NCI-H446 (cell line): ENCODE measurements at places on chromosomes 1 and 21.

GRCh38 chr1:197024460-197024859 is 42.6 kb downstream of the F13B start:
- DNase-seq = no peak

DNA sequence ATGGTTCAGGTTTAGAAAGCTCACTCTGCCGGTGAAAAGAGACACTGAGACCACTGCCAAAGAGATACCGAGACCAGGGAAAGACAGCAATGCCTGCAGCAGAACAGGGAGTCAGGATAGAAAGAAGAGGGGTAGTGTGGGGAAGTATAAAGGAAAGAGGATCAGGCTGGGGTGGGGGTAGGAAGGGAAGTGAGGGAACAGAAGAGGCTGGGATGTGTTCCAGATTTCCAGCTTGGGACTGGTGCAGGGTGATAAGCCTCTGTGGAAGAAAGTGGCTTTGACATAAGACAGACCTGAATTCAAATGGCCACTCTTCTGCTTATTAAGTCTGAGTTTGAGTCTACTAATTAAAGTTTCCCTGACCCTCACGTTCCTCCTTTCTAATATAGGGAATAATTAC is 105.9 kb downstream of the PIK3R3 start:
- no peak for DNase-seq

DNA sequence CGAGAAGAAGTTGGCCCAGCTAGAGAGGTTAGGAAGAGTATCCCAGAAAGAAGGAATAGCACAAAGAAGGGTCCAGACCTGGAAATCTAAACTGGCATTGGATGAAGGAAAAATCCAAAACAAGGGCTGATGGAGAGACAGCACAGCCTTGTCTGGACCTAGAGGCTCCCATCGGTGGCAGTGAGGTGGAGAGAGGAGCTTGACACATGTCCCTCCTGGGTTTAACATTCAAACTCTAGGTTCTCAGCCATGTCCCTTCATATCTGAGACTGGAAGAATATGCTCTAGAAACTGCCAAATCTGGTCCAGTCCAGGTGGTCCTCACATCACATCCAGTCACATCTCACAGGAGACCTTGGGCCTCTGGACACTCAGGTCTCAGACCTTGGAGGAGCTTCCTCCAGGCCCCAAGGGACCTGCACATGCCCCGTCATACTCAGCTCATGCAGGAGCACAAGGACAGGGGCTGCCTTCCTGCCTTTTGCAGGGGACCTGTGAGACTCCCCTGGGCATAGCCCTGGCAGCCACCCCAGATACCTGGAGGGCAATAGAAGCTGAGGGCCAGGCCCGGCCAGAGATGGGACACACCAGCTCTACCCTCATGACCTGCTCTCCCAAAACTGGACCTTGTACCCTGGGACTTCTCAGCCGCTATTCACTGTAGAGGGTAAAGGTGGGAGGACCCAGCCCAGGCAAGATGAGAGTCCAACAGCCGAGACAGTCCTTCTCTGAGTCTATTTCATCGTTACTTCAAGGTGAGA is 7.5 kb downstream of the TMEM125 start:
- DNase-seq = no peak

DNA sequence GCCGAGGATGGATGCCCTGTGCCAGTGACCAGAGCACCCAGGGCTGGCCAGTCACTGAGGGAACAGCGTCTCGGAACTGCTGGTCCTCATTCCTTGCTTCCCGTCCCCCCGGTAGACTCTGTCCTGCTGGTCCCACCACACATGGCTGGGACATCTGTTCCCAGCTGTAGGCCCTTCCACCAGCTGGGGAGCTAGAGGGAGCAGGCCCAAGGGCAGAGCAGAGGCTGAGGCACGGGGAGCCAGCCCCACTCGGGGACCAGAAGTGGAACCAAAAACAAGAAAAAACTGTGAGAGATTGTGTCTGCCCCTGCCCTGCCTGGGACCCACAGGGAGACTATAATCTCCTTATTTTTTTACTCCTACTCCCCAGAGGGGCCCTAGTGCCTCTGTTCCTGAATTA is 23.8 kb downstream of the ATP8B2 start:
- DNase-seq = no peak

DNA sequence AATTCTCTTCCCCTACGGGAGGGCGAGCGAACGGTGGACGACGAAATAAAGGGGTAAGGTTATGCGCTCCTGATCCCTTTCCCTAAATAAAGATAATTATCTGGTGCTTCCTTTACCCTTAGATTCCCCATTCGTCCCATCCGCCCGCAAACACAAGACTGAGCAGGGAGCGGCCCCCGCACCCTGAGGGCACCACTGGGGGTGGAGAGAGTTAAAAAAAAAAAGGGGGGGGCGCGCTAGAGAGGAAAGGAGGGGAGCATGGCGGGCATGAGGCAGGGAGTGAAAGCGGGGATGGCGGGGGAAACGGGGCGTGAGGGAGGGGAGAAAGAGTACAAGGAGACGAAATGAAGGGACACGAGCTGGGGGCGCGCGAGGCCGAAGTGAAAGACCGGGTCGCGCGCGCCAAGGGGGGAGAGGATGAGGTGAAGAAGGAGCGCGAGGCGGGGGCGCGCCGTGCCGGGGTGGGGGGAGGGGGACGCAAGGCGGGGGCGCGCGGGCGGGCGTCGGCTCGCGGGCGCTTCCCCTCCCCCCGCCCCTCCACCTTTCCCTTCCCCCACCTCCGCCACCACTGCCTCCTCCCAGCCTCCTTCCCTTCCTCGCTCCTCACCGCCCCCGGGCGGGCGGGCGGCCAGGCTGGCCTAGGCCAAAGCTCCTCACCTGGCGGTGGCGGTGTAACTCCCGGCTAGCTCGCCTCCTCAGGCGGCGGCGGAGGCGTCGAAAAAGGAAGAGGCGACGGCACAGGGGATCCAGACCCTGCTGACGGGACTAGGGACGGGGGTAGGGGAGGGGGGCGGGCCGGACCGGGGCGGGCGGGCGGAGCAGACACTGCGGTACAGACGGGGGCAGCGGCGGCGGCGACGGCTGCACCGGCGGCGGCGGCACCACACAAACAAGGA is 448 bp downstream of the GATAD2B start:
- peak; percentile 33 for DNase-seq

GRCh38 chr1:69433073-69433472 is 134.6 kb upstream of the LRRC7 start:
- DNase-seq = peak; percentile 42

DNA sequence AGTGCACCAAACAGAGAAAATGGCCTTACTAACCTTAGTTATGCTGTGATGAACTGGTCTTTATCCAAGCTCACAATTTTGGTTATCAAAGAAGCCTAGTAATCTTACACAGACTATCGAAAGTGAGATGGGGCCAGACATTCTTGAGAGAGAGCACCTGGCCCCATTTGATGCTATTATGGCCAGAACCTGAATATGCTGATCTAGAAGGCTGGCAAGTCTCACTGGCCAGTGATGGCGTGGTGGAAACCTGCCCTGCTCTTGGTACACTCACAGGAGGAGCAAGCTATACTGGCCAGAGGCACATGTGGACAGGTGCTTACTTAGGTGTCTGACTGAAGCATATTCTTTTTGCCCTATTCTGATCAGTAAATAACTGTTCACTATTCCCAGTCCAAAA is 357.8 kb upstream of the ZRANB2 start:
- no peak for DNase-seq

- no peak for DNase-seq
Observed at GRCh38 chr1:90718411-90719329, 1.6 kb upstream of the BARHL2 start.

- no peak for DNase-seq
Observed at GRCh38 chr1:16146279-16147155, 9.4 kb downstream of the EPHA2 start.

- DNase-seq = no peak
Observed at GRCh38 chr1:3790500-3790923, 5.8 kb downstream of the LRRC47 start.

- no peak for DNase-seq
Observed at GRCh38 chr1:20727746-20728316, 4.7 kb downstream of the SH2D5 start.

GRCh38 chr1:219185486-219186117 is 11.9 kb downstream of the LYPLAL1 start:
- DNase-seq = no peak

- DNase-seq = no peak
Observed at GRCh38 chr1:9700340-9700739, 48.8 kb downstream of the PIK3CD start.

GRCh38 chr1:178417858-178418257 is 78.9 kb downstream of the CLEC20A start:
- no peak for DNase-seq

GRCh38 chr1:109190189-109190588 is 23.5 kb upstream of the SARS1 start:
- DNase-seq = no peak

GRCh38 chr1:177170756-177171535 is at the start of gene BRINP2:
Gene BRINP2 (plus strand): TSS chr1:177170958. CDS start chr1:177229877, 58,919 bp downstream.
- DNase-seq = no peak

DNA sequence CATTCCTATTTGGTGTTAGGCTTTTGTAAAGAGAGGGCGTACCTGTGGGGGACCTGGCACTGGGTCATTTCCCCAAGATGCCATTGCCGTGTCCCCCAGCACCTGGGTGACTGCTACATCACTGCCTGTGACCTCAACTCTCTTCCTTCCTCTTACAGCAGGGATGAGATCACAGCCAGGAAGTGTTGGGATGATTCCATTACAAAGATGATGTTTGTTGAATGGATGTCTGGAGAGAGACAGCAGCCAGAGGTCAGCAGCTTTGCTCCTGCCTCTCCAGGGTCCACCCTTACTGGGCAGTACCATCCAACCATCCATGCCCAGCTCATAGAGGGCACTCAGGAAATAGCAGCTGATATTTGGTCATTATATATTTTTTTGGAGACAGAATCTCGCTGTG is 35.1 kb downstream of the TMEM51 start:
- no peak for DNase-seq

- DNase-seq = no peak
Observed at GRCh38 chr1:903721-904271, 19.9 kb upstream of the SAMD11 start.

DNA sequence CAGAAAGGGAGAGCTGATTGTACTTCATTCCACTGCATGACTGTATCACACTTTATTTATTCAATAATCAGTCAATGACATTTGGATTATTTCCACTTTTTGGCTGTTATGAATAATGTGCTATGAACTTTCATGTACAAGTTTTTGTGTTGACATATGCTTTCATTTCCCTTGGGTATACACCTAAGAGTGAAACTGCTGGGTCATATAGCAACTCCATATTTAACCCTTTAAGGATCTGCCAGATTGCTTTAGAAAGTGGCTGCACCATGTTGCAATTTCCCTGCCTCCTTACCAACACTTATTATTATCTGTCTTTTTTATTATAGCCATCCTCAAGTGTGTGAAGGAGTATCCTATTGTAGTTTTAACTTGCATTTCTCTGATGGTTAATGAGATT is 108.8 kb upstream of the KCNK1 start:
- no peak for DNase-seq
